Stimulated activated CD4-positive, alpha-beta T cell treated with anti-CD3 and anti-CD28 coated beads, TNF-alpha, amount 100 ng/mL, for 24 hours (primary cell): ENCODE measurements at places on chromosomes 7 and 10.
A peak's percentile ranks its signal among the peaks of the same experiment; 100 is the strongest.

DNA sequence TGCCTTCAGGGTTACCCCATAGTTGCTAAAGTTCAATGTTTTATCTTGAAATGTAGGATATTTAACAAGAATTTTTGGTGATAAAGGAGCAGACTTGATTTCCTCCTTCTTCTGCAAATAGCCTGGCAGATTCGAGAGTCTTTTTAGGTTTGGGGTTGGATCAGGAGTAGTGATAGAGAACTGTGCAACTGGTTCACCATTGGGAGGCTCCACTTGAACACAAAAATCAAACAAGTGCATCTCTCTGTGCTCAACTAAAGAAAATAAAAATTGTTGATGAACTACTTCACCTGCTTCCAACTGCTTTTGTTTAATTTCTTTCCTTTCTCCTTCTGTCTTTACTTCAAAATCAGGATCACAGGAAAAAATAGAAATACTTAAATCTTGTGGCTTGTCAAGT lies 58.5 kb downstream of the MACC1 start:
- DNase-seq, result no peak

DNA sequence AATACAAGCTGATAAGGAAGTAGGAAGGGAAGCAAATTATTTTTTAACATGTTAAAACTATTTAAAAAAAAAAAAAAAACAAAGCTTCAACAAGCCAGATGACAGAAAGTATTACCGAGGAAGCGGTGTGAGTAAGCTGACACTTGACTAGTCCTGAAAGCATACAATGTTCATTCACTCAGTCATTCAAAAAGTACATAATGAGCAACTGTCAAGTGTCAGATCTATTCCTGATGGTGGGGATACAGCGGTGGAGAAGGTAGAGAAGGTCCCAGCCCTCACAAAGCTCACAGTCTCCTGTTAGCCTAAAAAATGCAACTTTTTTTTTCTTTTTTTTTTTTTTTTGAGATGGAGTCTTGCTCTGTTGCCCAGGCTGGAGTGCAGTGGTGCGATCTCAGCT lies 40.0 kb downstream of the RAPGEF5 start:
- no peak for DNase-seq

GRCh38 chr7:24665564-24666294 lies 91.5 kb downstream of the GSDME start:
- peak; percentile 45 for DNase-seq

DNA sequence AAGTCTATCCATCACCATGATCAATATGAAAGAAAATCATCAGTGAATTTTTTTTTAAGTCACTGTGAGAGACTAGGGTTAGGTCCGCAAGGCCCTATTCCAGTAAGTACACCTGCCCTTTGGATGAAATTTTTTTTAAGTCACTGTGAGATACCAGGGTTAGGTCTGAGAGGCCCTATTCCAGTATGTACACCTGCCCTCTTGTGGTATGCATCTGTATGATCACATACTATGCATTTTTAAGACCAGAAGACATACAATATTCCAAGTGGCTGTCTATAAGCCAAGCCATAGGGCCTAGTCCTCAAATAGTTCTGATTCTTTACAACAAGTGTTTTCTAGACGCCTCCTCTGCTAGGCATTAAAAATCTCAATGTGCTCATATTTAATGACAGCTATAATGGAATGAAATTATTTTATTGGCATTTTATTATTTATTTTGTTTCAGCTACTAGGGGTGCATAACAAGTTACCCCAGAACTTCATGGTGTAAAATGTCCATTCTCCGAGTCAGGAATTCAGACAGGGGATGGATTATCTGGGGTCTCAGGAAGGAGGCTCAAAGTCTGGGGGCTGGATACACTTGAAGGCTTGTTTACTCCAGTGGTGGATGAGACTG lies 53.1 kb downstream of the TEX36 start:
- no peak for DNase-seq

DNA sequence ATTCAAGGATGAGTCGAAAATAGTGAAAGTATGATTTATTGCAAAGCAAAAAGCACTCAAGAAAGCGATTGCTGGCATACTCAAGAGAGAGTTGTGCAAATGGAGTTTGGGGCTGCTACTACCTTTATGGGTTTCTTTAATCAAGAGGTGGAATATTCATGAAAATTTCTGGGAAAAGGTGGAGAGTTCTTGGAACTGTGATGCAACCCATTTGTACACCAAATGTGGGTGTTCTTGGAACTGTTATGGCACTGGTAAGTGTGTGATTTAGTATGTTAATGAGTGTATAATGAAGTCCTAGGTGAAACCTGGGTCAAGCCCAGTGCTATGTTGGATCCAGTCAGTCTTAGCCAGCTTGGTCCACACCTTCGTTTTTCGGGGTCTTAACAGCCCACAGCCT lies 3.4 kb upstream of the VOPP1 start:
- DNase-seq, result no peak

DNA sequence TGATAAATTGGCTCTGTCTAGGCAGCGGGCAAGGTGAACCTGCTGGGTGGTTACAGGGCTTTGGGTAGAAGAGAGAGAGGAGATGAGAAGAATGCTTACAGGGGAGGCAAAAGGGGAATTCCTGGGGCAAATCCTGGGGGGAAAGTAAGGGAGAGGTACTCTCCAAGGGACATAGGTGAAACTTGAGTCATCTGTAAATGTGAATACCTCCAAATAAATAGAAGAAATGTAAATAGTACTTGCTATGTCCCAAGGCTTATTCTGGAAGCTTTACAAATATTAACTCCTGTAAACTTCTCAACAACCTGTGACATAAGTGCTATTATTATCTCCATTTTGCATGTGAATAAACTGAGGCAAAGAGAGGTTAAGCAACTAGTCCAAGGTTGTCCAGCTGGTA lies 57.7 kb upstream of the CDK13 start:
- no peak for DNase-seq

GRCh38 chr10:101394524-101395133 lies 40.7 kb downstream of the BTRC start:
- no peak for DNase-seq

- DNase-seq, result no peak
Measured at GRCh38 chr7:75900617-75901315, 14.2 kb upstream of the POR start.

DNA sequence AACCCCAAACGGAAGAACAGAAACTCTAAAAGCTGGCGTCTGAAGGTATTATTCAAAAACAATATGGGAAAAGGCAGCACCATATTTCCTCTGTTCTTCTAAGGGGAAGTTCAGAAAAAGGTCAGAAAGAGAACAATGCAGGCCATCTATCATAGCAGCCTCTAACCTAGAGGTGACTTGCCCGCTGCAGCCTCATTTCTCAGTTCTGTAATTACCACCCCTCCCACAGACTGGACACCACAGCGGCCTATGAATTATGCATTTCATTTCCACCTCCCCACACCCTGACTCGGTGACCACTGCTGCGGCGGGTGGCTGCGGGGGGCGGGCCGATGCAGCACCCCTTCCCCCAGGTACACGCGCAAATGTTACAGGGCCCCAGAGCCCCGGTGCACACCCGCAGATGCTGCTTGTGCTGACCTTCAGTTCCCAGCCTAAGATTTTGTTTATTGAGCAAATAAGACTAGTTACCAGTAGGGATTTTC lies 125.5 kb downstream of the CLEC2L start:
- DNase-seq, result peak; percentile 19

DNA sequence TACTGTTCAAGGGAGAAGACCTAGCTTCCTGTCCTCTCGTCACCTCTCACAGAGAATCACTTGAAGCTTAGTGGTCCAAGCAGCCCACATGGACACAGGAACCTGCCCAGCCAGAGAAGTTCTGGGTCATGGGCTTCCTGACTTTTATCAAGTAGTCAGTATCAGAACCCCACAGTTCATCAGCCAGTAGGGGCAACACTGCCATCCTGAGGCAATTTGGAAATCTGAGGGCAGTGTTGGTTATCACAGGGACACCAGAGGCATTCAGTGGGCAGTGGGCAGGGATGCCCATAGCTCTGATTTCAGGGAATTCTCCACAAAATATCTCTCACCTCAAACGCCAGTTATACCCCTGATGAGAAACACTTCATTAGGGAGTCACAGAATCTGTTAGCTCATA lies 22.5 kb upstream of the MGAM2 start:
- no peak for DNase-seq

- no peak for DNase-seq
Measured at GRCh38 chr7:112748381-112748780, 41.8 kb downstream of the TMEM168 start.

DNA sequence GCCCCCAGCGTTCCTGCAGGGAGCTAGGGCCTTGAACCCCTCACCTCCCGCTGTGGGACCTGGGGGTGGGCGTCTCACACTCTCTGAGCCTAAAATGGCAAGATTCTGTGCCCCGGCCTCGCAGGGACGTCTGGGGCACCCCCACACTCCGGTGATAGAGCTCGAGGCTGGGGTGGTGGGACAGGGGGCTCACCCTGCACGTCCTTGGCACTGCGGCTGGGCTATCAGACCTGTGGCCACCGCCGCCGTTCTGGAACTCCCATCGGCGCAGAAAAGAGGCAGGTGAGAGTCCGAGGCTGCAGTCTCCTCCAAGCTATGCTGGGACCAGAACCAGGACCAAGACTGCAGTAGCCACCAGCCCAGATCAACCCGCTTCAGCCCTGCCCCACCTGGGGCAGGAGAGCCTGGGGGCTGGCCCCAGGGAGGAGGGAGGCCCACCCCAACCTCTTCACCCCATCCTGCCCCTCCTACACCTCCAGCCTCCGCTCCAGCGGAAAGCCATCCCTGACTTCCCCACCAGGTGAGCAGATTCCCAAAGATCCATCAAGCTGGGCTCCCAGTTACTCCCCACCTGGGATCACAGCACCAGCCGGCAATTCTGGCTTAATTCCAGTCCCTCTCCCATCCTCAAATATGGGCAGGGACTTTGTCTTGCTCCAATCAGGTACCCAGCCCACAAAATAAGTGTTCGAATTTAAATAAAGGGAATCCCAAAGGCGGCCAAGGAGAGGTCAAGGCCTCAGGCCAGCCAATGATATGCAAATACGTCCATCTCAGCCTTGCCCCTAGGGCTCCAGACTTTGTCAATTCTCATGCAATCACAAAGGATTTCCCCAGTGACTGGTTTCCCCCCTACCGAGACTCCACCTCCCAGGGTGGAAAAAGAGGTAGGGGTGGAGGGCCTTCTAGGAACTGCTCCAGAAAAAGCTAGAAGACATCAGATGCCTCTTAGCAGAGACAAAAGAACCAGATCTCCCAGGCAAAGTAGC lies 16.4 kb downstream of the TNRC18 start:
- no peak for DNase-seq

GRCh38 chr7:133293384-133294160 lies 40.7 kb downstream of the EXOC4 start:
- no peak for DNase-seq

DNA sequence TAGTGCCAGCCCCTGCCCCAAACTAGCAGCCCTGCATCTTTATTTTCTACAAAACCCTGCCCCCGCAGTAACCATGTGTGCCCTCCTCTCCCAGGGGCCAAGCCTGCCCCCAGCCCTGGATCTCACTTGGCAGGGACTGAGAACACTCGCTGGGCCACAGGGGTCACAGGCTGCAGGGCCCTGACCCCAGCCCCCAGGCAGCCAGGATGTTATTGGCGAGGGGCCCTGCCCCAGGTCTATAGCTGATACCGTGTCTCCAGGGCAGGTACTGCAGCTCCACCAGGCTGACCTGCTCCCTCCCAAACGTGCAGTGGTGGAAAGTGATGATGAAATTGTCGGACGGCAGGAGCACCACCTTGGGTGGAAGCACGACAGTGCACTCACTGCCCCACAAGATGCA lies 35.9 kb upstream of the TUBB8 start:
- DNase-seq, result no peak

GRCh38 chr10:60188548-60188947 lies 201.1 kb downstream of the ANK3 start:
- DNase-seq, result no peak

DNA sequence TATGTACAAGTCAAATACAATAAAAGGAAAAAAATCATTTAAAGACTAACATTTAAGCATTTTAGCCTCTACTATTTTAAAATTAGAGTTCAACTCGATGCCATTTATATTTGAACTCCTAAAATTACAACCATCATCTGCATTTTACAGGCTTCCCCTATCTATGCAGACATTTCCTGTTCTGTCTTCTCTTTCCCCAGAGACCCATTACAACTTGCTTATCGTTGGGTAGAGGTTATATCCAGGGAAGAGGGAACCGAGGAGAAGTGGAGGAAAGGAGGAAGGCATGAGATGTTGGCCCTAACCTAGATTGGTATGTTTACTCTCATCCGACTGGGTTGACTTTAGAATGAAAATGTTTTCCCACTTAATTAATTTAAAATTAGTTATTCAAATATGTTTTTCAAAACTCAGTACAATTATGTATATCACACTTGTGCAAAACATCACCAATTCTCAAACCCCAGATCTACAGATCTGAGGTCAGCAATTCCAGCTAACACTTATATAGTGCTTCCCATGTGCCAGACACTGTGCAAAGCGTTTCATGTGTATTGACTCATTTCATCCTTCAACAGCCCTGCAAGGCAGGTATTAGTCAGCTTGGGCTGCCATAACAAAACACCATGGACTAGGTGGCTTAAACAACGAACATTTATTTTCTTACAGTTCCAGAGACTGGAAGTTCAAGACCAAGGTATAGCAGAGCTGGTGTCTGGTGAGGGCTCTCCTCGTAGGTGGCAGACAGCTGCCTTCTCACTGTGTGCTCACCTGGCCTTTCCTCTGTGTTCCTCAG lies 27.3 kb upstream of the HERPUD2 start:
- DNase-seq, result no peak

GRCh38 chr7:43364391-43364790 lies 218.5 kb upstream of the STK17A start:
- no peak for DNase-seq

DNA sequence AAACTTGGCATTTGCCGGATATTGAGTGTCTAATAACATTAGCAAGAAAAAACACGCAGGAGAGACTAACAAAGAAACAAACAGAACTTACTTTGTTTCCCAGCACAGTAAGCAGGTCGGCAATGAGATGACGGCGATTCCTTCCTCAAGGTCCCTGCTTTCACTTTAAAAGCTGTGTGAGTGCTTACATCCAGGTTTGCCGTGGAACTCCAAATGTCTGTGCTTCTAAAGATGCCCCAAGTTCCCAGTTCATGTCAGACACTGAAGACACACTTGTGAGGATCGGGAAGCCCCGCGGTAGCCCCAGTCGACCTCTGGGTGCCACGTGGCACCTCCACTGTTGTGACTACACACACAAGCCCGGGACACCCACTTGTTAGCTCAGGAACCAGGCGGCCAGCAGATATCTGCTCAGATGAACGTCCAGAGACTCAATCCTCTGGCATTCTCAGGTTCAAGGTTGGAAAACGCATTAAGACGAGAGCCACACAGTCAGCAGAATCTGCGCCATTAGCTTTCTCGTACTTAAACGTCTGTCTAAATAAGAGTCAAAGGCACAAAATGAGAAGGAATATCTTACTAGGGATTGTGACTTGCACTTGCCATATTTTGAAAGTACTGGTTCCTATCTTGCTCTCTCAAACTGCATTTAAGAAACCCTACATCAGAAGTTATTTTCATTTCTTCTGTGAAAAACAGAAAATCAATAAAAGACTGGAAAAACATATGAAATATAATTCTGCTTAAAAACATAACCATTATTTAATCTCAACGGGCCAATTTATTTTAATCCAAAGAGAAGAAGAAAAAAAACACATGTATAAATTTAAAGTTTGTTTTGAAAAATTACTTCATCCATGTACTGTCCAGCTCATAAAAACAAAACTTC lies 207.6 kb upstream of the KLF14 start:
- no peak for DNase-seq
